ENCODE measurements at places on chromosomes 3 and 15.

DNA sequence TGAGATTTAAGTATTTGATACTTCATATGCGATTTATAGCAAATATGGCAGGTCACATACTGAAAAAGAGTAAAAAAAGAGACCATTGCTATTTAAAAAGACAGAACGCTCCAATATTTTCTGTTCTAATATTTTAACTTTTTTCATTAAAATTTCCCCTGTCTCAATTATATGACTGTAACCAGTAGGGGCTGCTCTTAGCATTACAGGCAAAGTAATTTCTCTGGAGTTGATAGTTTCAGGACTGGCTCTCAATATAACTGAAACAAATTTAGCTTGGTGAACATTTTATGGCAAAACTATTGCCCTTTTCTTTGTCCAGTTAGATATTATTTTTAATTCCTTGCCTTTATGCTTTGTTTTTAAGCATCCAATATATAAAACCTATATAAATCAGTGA lies 286.3 kb upstream of the ROBO2 start:
- DNase-seq: no peak
- H3K4me1 ChIP-seq: no peaks in the 10 kb centered on the region
- H3K27me3 ChIP-seq: no peaks in the 10 kb centered on the region
- no peak overlapping the region for H3K4me3 ChIP-seq
- no peak overlapping the region for H3K27ac ChIP-seq

DNA sequence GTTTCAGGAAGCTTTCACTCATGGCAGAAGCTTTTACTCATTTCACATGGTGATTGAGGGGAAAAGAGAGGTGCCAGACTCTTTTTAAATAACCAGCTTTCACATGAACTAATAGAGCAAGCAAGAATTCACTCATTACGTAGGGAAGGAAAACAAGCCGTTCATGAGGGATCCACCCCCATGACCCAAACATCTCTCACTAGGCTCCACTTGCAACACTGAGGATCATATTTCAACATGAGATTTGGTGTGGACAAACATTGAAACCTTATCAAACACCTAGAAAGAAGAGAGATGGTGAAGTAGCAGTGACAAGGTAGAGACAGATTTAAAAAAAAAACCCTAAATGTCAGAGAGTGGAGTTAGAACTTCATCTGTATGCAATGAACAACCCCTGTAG lies 408.6 kb upstream of the PDZRN3 start:
- DNase-seq: no peak
- no peaks in the 10 kb centered on the region for H3K36me3 ChIP-seq
- no peaks in the 10 kb centered on the region for H3K27me3 ChIP-seq
- no peak overlapping the region for H3K4me3 ChIP-seq
- no peak overlapping the region for H3K27ac ChIP-seq
- no peaks in the 10 kb centered on the region for H3K4me1 ChIP-seq

- DNase-seq: no peak
- H3K27ac ChIP-seq: no peak overlapping the region
- no peak overlapping the region for H3K4me3 ChIP-seq
- H3K36me3 ChIP-seq: no peaks in the 10 kb centered on the region
- no peaks in the 10 kb centered on the region for H3K27me3 ChIP-seq
Observed at GRCh38 chr3:190990898-190991297, 128.4 kb upstream of the GMNC start.

- no peak for DNase-seq
- H3K4me1 ChIP-seq: no peaks in the 10 kb centered on the region
- no peaks in the 10 kb centered on the region for H3K27me3 ChIP-seq
- no peak overlapping the region for H3K27ac ChIP-seq
Observed at GRCh38 chr3:28564211-28564610, 215.6 kb upstream of the AZI2 start.

DNA sequence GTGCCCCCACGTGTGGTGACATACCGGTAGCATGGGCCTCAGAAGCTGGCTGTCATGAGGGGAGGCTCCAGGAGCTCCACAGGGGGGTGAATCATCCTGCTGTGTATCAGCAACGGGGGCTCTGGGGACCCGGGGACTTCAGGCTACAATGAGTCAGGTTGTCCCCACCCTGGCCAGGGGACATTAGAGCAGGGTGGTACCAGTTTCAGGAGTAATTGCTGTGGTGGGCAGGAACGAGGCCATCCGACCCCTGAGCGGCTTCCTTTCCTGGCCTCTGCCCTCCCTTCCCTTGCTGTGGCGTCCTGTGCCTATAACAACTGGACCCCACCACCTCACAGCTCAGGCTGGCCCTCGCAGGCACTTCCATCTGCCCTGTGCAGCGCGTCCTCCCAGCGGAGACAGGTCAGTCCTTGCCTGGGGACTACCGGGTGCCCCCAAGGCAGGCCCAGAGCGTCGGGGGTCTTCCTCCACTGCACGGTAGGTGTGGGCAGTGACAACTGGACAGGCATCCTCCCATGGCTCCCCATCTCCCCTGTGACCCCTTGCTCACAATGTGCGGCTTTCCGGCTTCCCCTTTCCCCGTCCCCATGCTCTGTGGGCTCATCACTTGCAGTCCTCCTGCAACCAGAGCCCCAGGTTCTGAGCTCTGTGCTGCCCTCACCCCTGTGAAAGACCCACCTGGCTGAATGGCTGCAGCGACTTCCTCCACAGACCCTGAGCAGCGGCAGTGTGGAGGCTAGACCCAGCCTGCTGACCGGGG lies 57.0 kb downstream of the KLF15 start:
- no peak overlapping the region for H3K27ac ChIP-seq
- no peaks in the 10 kb centered on the region for H3K27me3 ChIP-seq
- no peak for DNase-seq
- no peaks in the 10 kb centered on the region for H3K36me3 ChIP-seq
- H3K4me1 ChIP-seq: no peaks in the 10 kb centered on the region

DNA sequence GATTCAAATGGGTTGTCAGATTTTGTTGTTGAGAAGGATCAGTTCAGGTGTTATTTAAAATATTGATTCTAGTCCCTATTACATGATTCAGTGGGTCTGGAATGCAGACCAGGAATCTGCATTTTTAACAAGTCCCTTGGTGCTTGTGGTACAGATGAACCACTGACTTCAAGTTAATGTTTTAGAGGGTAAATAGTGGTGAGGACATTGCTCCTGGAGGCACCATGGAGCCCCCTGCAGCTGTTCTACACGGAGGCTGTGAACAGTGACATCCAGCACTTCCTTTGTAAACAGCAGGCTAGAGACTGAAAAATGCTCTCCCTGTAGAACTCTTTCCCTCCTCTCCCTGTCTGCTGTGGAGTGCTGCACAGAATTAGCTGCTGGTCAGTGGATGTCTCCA lies 4.8 kb upstream of the FSIP1 start:
- no peaks in the 10 kb centered on the region for H3K27me3 ChIP-seq
- no peak overlapping the region for H3K4me3 ChIP-seq
- peaks cover 3% of the 10 kb centered on the region for H3K36me3 ChIP-seq
- H3K27ac ChIP-seq: no peak overlapping the region
- H3K4me1 ChIP-seq: peaks cover 16% of the 10 kb centered on the region

DNA sequence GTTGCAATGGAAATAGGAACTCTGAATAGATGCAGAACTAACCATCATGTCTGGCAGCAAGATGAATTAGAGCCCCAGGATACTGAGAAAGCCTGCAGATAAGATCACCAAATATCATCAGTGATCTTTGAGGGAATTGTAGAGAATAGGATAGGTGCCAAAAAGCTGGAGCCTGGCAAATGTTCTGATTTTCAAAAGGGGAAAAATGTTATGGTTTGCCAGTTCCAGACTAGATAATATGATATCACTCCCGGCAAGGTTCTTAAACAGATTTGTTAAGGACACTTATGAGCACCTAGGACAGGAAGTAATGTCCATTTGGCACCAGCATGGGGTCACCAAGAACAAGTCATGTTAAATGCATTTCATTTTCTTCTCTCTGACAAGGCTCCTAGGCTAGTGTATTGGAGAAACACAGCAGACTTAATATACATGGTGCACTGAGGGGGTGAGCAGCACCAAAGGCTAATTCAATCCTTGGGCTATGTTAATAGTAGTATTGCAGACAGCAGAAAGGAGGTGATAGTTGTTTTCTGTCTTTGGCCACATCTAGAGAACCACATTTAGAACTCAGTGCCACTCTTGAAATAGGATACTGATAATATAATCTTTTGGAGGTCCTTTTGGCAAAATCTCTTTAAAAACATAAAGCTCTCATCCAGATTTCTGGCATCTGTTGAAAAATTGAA lies 4.8 kb downstream of the SRGAP3 start:
- DNase-seq: no peak
- H3K4me3 ChIP-seq: no peak overlapping the region
- no peaks in the 10 kb centered on the region for H3K36me3 ChIP-seq
- H3K27me3 ChIP-seq: no peaks in the 10 kb centered on the region
- H3K27ac ChIP-seq: no peak overlapping the region
- H3K4me1 ChIP-seq: peaks cover 15% of the 10 kb centered on the region

GRCh38 chr3:143783851-143784370 lies 64.4 kb downstream of the SLC9A9 start:
- no peaks in the 10 kb centered on the region for H3K4me1 ChIP-seq
- no peaks in the 10 kb centered on the region for H3K36me3 ChIP-seq
- no peaks in the 10 kb centered on the region for H3K27me3 ChIP-seq
- H3K4me3 ChIP-seq: no peak overlapping the region
- DNase-seq: no peak
- H3K27ac ChIP-seq: no peak overlapping the region

GRCh38 chr3:197353001-197353866 lies 54.8 kb upstream of the DLG1 start:
- no peaks in the 10 kb centered on the region for H3K36me3 ChIP-seq
- no peaks in the 10 kb centered on the region for H3K27me3 ChIP-seq
- no peak overlapping the region for H3K27ac ChIP-seq
- no peak for DNase-seq

DNA sequence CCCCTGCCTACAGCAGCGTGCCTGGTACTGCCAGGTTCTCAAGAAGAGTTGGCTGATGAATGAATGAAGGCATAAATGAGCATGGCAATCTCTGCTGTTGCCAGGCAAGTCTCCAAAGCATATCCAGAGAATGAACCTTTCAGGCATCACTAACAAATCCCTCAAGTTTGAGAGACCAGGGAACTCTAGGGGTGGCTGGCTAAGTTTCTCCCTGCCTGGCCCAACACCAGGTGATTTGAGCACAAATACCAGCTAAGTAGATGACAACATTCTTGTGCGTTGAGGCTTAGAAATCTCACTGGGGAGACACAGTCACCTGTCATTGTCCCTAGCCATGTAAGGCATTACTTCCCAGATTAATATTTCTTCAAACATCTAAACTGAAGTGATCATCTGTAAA lies 81.4 kb upstream of the PTX3 start:
- no peak for DNase-seq
- H3K4me1 ChIP-seq: peaks cover 10% of the 10 kb centered on the region
- H3K36me3 ChIP-seq: no peaks in the 10 kb centered on the region

DNA sequence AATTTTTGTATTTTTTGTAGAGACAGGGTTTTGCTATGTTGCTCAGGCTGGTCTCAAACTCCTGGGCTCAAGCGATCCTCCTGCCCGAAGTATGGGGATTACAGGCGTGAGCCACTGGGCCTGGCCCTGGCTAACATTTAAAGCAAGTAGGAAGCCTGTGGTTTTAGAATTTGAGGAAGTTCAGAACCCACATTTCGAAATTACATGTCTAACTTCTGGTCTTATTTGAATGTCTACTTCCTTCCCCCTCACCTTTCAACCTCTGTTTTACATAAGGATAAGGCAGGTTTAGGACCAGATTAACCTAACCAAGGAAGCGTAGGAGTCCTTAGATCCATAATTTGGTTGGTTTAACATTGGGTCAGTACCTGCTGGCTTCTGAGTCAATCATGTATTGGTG lies 120.5 kb upstream of the PROK2 start:
- H3K36me3 ChIP-seq: no peaks in the 10 kb centered on the region
- no peak overlapping the region for H3K27ac ChIP-seq
- no peak for DNase-seq

- H3K4me3 ChIP-seq: no peak overlapping the region
- H3K27ac ChIP-seq: no peak overlapping the region
- no peaks in the 10 kb centered on the region for H3K36me3 ChIP-seq
- DNase-seq: no peak
Observed at GRCh38 chr3:149895769-149896168, 74.9 kb downstream of the PFN2 start.

DNA sequence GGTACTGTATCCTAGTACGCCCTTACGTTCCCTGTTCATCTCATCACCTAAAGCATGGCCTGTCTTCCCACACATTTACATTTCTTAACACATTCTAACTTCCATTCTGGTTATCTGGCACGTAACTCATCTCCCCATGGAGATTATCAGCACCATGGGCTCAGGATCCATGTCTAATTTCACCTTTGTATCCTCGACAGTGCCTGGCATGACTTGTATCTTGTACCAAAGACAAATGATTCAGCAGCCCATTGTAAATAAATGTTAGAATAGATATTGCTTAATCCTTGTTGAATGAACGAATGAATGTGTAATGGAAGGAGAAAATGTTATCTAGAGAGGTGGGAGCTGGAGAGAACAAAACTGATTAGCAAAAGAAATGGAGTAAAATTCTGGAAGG lies 69.7 kb upstream of the TPM1 start:
- no peak overlapping the region for H3K27ac ChIP-seq
- H3K4me1 ChIP-seq: peaks cover 5% of the 10 kb centered on the region
- DNase-seq: no peak
- no peaks in the 10 kb centered on the region for H3K36me3 ChIP-seq
- no peaks in the 10 kb centered on the region for H3K27me3 ChIP-seq

DNA sequence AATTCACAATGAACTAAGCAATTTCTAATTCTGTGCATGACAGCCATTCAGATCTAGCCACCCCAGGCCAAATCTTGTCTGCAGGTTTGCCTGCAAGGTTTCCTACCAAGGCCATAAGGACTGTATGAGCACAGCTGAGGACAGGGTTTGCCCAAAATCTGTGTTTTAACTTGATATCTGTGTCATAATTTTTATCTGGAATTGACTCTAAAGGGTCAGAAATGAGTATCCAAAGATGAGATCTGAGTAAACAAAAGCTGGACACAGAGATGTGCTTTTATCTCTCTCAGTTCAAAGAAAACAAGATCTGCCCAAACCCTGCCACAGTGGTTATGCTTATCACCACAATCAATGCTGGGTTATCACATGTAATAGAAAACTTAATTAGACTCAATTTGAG lies 154.6 kb upstream of the COL8A1 start:
- 0 out of 2 replicates have a peak, but pooled peaks cover 12% of the 10 kb centered on the region for H3K27me3 ChIP-seq
- no peaks in the 10 kb centered on the region for H3K36me3 ChIP-seq
- H3K4me3 ChIP-seq: no peak overlapping the region

DNA sequence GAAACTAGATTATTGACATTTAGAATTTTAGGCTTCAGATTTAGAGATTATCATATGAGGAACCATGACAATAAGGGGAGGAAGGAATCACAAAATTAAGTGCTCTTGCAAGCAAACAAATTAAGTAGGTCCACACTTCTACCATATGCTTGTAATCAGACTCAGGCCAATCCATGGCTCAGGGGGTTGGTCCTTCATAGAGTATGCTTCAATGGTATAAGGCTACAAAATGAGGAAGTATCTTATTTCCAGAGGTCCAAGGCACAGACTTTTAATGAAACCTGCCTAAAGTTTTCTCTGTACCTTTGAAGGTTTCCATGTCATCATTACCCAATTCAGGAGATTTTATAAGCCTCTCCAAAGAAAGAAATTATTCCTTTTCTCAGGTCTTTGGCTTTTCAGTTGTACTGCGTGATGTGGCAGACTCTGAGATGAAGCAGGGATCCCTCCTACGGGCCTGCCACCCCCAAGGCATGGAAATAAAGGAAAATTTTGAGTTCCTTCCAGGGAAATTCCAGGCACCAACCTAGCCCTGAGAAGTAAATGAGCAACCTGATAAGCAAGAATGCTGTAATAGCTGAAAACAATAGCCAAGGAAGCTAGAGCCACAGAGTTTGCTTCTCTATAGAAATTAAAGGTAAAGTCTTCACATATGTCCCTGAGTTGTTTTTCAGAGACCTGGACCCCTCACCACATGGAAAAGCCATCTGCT lies 36.3 kb downstream of the SERPINI2 start:
- H3K27ac ChIP-seq: no peak overlapping the region
- no peak overlapping the region for H3K4me3 ChIP-seq
- H3K27me3 ChIP-seq: no peaks in the 10 kb centered on the region

All from HCT116 (cell line).